ENCODE measurements at places on chromosomes 7 and 10.

- DNase-seq, result peak; percentile 40
These were observed 104.4 kb upstream of the LRRC4 start for GRCh38 chr7:128135515-128136214.

DNA sequence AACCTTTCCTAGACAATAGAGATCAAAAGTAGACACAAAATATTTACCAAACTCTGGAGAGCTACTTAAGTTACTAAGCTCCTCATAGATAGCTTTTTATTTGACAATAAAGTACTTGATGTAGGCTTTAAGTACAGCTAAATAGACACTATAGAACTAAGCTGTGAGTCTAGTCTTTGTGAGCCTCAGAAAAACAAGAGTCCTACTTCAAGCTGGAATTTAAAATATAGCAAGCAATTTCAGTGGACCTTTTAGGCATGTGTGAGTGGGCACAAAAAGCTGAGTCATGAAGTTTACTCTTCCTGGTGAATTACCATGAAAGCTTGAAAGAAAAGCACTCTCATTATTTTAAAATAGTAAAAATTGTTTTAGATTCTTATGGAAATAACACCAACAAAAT is 76.1 kb downstream of the ADD3 start:
- no peak for DNase-seq

- no peak for DNase-seq
These were observed 118.8 kb downstream of the HERPUD2 start for GRCh38 chr7:35576031-35576573.

GRCh38 chr10:119542357-119542987 is at the start of gene RGS10:
TSS of gene RGS10 (minus strand) at chr10:119542719. CDS start at chr10:119542638, 81 bp downstream.
- peak; percentile 70 for DNase-seq

DNA sequence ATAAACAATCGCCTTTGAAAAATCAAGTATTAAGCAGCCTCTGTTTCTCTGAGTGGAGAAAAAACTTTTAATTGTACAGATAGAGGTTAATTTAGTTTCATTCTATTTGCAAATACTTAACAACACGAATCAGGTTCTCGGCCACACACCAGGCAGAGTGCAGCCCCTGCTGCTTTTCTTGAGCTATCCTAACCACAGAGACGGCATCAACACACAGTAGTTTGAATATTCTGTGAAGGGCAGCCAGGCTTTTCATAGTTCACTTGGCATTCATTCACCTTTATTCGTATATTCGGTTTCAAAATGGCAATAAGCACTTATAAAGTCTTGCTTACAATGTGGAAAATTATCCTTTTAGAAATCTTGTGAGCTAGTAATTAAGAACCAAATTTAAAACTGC is 5.7 kb downstream of the ADARB2 start:
- no peak for DNase-seq

DNA sequence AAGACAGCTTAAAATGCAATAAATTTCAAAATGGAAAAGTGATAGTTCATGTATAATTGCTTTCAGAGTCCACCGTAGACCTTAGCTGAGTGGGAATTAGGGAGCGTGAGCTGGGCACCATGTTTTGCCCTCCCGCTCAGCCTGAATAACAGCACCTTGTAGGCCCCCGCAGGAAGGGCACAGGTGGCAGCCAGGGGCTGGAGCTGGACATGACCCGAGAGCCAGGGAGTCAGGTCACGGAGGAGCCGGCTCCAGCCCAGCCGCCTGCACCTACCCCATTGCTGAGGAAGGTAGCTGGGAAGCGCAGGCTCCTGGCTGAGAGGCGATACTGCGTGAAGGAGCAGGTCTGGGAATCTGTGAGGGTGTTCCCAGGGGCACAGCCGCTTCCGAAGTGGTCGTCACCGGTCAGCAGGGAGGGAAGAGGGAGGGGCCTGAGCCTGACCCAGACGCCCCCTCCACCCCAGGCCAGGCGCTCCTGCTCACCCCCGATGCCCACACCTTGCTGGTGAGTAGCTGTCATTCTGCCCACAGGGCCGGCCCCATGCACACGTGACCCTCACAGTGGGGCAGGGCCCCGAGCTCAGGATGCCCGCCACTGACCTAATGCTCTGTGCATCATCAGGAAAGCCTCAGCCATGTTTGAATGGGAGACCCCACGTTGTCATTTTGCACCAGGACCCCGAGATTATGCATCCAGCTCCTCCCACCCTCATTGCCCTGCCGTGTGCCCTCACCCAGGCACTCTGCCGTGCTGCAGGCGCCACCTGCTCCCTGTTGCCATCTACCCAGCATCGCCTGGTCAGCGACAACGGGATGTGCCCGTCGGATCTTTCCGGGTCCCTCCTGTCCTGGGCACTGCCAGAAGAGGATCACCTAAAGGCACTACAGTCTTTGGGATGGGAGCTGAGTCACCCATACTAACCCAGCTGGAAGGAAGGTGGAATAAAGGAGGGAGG is 129.2 kb upstream of the TCERG1L start:
- DNase-seq, result no peak

- no peak for DNase-seq
These were observed 1.3 kb upstream of the YWHAG start for GRCh38 chr7:76359978-76360638.

DNA sequence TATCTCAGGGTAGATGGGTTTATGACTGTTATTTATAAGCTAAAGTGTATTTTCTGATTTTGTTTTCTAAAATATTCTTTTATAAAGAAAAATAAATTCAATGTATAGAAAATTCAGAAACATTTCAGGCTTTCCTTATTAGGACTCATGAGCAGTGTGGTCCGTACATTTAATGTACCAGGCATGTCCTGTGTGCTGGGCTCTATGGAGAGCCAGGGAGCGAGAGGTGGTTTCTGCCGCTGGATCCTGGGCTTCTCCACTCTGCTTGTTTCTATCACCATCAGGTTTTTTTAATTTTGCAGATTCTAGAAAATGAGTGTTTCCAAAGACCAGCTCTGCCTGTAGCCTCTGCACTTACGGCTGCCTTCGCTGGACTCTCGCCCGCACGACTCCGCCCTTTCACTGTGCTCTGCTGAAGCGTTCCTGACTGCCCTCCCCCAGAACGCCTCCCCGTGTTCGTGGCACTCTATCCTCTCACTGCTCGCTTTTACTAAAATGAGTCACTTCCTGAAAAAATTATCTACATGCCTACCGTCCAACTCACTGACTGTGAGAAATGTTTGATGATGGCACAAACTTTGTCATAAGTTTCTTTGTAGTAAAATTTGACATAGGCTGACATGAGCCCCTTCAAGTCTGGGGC is 188.5 kb downstream of the ZMYND11 start:
- DNase-seq, result peak; percentile 69

All from T1000 (cell line).